Smooth muscle cell of the brain vasculature (primary cell): ENCODE measurements at places on chromosomes 11 and 22.

- peak; percentile 60 for DNase-seq
Observed at GRCh38 chr22:24516301-24516737, 21.2 kb downstream of the UPB1 start.

- DNase-seq = no peak
Observed at GRCh38 chr22:29171721-29172120, 34.0 kb upstream of the EMID1 start.

- DNase-seq = no peak
Observed at GRCh38 chr22:50215297-50216054, 14.7 kb downstream of the SELENOO start.

DNA sequence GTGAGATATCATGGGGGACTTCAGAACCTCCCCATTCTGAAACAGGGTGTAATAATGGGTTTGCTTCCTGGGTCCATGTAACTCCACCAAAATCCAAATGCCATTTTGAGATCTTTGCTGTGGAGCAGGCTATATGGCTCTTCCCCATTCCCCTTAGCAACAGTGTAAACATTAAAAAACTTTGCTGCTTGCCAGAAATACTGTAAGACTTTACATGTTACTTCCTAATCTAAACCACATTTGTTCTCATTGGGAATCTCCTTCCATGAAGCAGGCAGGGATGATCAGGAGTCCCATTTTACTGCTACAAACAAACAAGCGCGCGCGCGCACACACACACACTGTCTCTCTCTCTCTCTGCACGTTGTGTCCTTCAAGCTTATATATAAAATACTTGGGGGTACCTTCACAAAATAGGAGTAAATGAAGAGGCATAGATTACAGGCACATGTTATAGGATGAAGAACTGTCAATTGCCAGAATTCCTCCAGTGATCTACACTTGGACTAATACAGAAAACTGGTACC, 86.5 kb downstream of the ANO3 start:
- no peak for DNase-seq

DNA sequence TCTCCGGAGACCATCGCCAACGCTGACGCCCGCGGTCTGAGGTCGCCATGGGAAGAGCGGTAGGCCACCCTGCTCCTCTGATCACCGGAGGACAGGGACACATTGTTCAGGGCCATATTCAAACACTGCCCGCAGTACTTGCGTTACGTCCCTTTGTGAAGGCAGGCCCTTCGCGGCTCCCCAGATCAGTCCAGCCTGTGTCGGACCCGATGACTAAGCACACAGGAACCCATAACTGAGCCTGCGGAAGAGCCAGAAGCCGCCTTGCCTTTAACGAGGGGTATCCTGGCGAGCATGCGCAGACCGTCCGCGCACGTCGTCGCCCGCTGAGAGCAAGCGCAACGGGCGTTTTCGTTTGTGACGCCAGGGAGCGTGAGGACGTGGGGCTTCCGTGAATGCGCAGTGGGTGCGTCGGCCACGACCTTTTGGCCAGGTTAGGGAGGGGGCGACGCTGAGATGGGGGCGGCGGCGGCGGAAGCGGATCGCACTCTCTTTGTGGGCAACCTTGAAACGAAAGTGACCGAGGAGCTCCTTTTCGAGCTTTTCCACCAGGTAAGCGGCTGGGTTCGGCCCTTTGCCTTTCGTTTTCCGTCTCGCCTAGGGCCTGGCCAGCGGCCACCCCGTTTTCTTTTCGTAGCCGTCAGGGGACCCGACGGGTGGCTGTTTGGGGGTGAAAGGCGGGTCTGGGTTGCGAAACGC, at the start of the genes C11orf71 and RBM7:
Gene C11orf71 (minus strand): TSS at position 296 of the 699 bp plus-strand sequence. CDS start 180 bp downstream, at position 116.
Gene RBM7 (plus strand): TSS at position 451 of the 699 bp plus-strand sequence. CDS start 6 bp downstream, at position 457.
- peak; percentile 94 for DNase-seq

DNA sequence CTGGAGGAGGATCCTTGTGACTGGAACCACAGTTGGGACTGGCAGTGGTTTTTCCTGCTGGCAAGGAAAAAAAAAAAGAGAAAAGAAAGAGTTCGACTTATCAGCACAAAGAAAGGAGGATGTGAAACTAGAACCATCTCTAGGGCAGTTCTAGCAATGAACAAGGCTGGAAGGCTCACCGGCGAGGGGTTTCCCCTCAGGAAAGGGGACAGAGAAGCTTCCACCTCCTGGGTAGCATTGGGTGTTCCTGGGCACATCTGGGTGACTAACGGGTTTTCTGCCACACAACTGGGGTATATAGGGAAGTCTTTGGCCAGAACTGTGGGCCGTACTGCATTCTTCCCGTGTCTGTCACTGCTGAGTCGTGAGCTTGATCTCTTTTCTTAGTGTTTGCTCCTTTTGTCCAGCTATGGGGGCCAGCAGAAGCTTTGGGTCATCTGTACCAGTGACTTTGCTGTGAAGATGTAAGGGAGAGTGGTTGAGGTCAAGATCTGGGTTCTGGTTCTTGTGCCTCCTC, 109.4 kb upstream of the OR4B1 start:
- DNase-seq = no peak

- DNase-seq = no peak
Observed at GRCh38 chr11:94768602-94769541, 716 bp downstream of the AMOTL1 start.

DNA sequence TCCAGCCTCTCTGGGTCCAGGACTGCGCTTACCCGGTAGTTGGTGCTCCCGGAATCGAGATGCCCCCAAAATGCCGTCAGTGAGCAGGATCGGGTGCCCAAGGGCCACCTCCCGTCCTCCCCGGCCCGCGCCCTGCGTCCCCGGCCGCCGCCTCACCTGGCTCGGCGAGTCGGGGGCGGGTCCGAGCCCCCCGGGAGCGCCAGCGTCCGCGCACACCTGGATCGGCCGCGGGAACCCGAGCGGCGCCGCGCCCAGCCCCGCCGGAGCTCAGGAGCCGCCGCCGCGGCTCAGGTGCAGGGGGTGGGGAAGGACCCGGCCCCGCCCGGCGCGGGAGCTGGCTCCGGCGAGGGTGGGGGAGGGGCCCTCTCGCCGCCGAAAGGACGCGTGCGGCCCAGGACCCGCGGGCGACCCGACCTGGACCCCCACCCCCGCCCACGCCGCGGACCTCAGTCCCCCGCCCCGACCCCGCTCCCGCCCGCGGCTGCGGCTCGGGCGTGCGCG, at the start of gene SHANK2:
Gene SHANK2 (minus strand): TSS at position 309 of the 501 bp plus-strand sequence. CDS start 105,251 bp downstream, outside the sequence.
- DNase-seq = no peak

DNA sequence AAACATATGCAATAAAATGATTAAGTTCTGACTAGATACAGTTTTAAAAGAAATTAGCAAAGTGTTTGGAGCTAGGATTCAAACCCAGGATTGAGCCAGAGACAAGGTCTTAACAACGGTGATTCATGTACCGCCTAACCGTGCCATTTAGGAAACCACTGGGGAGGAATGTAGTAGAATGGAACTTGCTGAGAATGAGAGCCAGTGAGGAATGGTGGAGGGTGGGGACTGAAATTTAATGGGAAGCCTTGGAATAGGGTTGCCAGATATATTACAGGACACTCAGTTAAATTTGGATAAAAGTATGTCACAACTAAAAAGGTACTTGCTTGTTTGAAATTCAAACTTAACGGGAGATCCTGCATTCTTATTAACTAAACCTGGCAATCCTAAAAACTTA, 30.4 kb upstream of the TMEM86A start:
- DNase-seq = no peak

DNA sequence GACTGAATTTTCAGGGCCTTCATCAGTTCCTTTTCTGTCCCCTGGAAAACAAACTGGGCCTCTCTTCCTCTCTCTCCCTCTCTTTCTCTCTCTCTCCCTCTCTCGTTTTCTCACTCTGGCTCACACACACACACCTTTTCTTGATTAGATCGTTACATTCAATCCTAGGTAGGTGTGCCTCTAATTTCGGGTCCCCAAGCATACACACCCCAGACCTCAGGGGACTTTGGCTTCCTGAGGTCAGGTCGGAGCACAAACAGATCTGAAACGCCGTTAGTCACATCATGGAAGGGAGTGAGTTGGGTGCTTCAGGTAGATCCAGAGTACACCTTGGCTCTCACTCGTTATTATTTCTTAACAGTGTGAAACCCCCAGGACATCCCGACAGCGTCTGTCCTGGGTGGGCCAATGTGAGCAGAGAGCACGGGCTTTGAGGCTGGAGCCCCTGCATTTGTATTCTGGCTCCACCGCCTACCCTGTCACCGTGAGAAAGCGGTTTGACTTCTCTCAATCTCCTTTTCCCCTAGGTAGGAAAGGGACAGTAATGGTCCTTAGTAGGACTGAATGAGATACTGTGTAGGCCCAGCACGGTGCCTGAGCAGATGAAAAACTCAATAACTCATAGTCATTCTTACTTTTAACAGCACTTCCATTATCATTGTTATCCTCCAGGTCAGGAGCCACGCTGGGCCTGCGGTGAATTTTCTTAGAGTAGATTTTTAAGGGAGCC, 37.3 kb upstream of the POU2AF1 start:
- no peak for DNase-seq

- no peak for DNase-seq
Observed at GRCh38 chr11:115670538-115671205, 166.5 kb upstream of the CADM1 start.

GRCh38 chr11:85787168-85787567, 23.8 kb downstream of the SYTL2 start:
- no peak for DNase-seq

GRCh38 chr22:32044913-32045312, 1.9 kb downstream of the SLC5A1 start:
- DNase-seq = no peak

DNA sequence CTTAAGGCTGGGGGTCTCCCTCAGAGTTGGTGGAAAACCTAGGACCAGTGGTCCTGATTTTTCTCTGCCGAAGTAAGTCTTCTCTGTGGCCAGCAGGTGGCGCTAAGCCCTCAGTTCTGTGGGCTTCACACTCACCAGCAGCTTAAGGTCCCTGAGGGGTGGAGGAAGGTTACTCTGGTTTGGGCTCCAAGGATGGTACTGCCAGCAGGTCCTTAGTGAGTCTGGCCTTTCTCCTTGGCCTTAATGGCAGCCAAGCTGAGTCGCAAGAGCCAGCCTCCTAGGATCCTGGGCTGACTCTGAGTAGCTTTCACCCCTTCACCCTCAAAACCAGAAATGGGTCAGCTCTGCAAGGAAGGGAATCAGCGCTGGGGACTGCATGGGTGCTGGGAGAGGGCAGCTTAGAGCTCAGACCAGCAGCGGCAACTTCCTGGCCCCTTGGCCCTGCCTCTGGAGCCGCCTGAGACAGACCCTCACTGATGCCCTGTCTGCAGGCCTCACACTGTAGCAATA, 4.4 kb downstream of the KCNJ11 start:
- peak; percentile 69 for DNase-seq

GRCh38 chr11:8356721-8357504, 93.2 kb upstream of the LMO1 start:
- DNase-seq = no peak

- peak; percentile 55 for DNase-seq
Observed at GRCh38 chr11:12765428-12765827, 91.2 kb downstream of the TEAD1 start.

DNA sequence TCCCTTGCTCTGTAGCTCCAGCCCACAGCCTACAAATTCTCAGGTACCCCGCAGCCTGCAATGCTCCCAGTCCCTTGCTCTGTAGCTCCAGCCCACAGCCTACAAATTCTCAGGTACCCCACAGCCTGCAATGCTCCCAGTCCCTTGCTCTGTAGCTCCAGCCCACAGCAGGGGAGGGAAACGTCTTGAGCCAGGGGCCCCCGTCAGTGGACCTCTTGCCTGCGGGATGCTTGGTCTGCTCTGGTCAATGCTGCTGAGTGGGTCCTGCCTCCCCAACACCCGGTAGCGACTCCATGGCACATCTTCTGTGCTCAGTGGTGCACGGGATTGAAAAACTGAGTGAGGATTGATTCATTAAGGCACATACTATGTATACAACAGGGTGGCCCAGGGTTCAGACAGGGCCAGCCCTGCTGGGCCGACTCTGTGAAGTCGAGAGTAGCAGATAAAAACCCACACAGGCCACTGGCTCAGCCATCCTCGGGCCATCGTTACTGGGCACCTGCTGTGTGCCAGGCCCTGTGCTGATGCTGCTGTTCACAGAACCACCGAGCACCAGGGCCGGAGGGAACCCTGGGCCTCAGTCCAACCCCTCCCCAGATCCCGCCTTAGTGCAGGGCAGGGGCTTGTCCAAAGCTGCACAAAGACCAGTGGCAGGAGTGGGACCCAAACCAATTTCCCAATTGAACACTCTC, 69.7 kb downstream of the MYO7A start:
- DNase-seq = no peak

GRCh38 chr11:27532652-27533325, 26.2 kb upstream of the LIN7C start:
- no peak for DNase-seq

DNA sequence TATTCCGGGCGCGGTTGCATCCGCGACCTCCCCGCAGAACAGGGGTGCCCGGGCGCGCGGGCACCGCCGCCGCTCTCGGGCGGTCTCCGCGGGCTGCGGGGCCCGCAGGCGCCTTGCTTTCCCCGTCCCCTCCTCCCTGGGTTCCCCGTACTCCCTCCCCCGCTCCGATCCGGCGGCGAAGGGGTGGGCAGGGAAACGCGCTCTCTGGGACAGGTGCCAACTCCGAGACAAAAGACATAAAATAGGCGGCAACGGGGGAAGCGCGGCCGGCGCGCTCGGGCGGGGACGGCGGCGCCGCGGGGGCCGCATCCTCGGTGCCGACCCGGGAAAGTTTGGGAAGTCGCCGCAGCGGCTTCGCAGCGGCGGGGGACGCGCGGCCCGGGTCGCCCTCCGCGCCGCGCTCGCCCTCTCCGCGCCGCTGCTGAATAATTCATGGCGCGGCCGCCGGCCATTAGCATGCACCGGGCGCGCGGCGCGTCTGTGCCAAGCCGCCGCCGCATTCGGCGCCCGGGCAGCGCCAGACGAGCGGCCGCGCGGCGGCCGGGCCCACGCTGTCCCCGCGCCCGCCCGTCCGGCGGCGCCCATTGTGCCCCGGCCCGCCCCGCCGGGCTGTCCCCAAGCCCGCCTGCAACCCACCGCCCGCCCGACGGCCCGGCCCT, 78.7 kb upstream of the PPARA start:
- DNase-seq = peak; percentile 83

GRCh38 chr11:85955531-85955930, 100.3 kb downstream of the CCDC83 start:
- DNase-seq = no peak

DNA sequence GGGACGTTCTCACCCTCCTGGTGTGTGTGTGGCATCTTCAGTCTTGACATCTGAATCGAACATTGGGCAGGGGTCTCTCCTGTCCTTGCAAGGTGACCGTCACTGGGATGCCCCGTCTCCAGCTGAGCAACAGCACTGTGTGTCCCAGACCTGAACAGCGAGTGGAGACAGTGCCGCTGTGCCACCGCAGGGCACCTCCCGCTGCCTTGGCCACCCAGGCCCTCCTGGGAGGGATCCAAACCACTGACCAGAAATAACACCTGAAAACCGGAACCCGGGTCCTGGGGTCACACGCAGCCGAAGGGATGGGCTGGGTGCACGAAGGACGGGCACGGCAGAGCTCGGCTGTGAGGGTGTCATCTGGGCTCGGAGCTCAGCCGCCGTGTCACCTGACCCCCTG, 102.2 kb downstream of the BRD1 start:
- no peak for DNase-seq
